ENCODE measurements at places on chromosomes 16 and 17. TPM values are rescaled to one million over a fixed set of nuclear protein-coding genes. Genes with fewer than 3 reads are reported as not detected.

The MRC2 gene
- 94.4 TPM for total RNA-seq

The CRHR1 gene
- not detected for total RNA-seq

The HEATR9 gene
- not detected for total RNA-seq

The KRTAP2-2 gene
- total RNA-seq: not detected

The TSNAXIP1 gene
- 2.0 TPM for total RNA-seq

The CYB561 gene
- 16.4 TPM for total RNA-seq

The ABCA9 gene
- 74.5 TPM for total RNA-seq

The C17orf67 gene
- 2.8 TPM for total RNA-seq

The PLXDC1 gene
- total RNA-seq: 10.3 TPM

The COPZ2 gene
- 57.9 TPM for total RNA-seq

The KRTAP4-4 gene
- total RNA-seq: not detected

The UBFD1 gene
- total RNA-seq: 62.4 TPM

The PYCARD gene
- 23.4 TPM for total RNA-seq

The JPH3 gene
- total RNA-seq: 1.4 TPM

The MSLN gene
- total RNA-seq: not detected

The KCNJ12 gene
- 0.54 TPM for total RNA-seq

The OR3A2 gene
- not detected for total RNA-seq

The SOX8 gene
- total RNA-seq: 3.4 TPM

The MYH13 gene
- not detected for total RNA-seq

The ARHGAP23 gene
- 36.0 TPM for total RNA-seq

The CLDN6 gene
- not detected for total RNA-seq

The ARL4D gene
- 18.6 TPM for total RNA-seq

The EZH1 gene
- 42.1 TPM for total RNA-seq

The CD7 gene
- not detected for total RNA-seq

The CDK5RAP3 gene
- total RNA-seq: 168 TPM

The ZNF668 gene
- total RNA-seq: 8.9 TPM

The UTS2R gene
- not detected for total RNA-seq

The C17orf100 gene
- total RNA-seq: 2.1 TPM

The RANBP10 gene
- total RNA-seq: 10.0 TPM

The TMEM98 gene
- 46.0 TPM for total RNA-seq

The HS3ST3A1 gene
- 2.5 TPM for total RNA-seq

The EPX gene
- total RNA-seq: not detected

The EFCAB5 gene
- total RNA-seq: 0.14 TPM

The PROCA1 gene
- not detected for total RNA-seq

The KLHDC4 gene
- total RNA-seq: 25.5 TPM
